Esophagus muscularis mucosa (tissue), 4 donors: ENCODE measurements at places on chromosomes 4 and X.

- no peaks in the 10 kb centered on the region for H3K27me3 ChIP-seq
- no peak overlapping the region for H3K4me3 ChIP-seq
- no peak overlapping the region for H3K27ac ChIP-seq
- H3K36me3 ChIP-seq: no peaks in the 10 kb centered on the region
- H3K4me1 ChIP-seq: no peaks in the 10 kb centered on the region
These were observed 22.7 kb upstream of the RNF212 start for GRCh38 chr4:1136048-1136447.

DNA sequence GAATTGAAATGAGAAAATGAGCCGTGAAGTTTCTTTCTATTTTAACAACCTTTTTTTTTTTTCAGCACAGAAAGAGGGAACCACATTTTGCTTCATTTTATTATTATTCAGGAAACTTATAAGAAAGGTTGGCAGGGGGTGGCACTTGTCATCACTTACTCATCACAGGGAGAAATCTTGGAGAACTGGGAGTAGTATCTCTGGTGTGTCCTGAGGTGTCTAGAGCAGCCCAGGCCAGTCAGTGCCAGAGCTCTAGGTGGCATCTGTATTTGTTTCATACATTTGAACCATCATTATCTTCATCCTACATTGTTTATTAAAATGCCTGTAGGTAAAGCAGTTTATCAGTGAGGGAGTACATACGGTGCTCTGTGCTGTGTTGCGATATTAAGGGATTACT is 43.8 kb upstream of the ARHGAP24 start:
- H3K4me1 ChIP-seq: no peaks in the 10 kb centered on the region
- DNase-seq: no peak
- no peak overlapping the region for H3K4me3 ChIP-seq
- H3K27ac ChIP-seq: no peak overlapping the region
- peaks cover 6% of the 10 kb centered on the region for H3K27me3 ChIP-seq
- H3K36me3 ChIP-seq: no peaks in the 10 kb centered on the region

GRCh38 chrX:16807976-16808542 is 21.8 kb downstream of the TXLNG start:
- H3K4me3 ChIP-seq: peak overlapping the region; percentile 46
- H3K27me3 ChIP-seq: no peaks in the 10 kb centered on the region
- peak overlapping the region; percentile 36 for H3K27ac ChIP-seq
- peaks cover 21% of the 10 kb centered on the region for H3K4me1 ChIP-seq
- DNase-seq: no peak

GRCh38 chr4:107564326-107564725 is 155.7 kb downstream of the PAPSS1 start:
- no peak for DNase-seq
- no peak overlapping the region for H3K27ac ChIP-seq
- H3K4me1 ChIP-seq: no peaks in the 10 kb centered on the region
- H3K27me3 ChIP-seq: no peaks in the 10 kb centered on the region
- H3K36me3 ChIP-seq: no peaks in the 10 kb centered on the region

DNA sequence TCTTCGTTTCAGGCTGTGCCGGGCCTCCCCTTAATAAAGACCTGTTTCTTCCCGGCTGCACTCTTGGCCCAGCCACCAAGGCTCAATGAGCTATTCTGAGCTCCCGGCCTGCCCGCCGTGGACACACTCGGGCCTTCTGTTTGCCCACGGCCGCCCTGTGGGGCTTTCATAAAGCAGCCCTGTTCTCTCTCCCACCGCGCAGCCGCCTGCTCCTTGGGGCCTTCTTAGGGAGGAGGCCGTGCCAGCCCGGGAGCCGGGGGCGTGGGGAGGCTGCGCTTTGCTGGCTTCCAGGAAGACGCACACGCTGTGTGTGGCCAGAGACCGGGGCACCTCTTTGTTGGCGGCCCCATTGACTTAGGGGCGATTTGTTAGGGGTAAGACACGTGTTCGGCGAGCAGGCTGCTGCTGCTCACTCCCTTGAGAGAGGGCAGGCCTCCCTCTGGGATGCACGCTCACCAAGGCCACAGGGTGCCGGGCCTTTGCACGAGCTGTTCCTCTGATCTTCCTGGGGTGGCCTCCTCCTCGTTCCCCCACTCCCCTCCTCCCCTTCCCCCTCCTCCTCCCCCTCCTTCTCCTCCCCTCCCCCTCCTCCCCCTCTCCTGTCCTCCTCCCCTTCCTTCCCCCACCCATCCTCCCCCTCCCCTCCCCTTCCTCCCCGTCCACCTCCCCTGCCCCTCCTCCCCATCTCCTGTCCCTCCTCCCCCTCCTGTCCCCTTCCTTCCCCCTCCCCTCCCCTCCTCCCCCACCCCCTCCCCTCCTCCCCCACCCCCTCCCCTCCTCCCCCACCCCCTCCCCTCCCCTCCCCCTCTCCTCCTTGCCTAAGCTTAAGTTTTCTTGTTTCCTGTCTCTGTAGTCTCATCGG is 11.3 kb downstream of the BLOC1S4 start:
- peaks cover 11% of the 10 kb centered on the region for H3K4me1 ChIP-seq
- peak; percentile 81 for DNase-seq
- no peaks in the 10 kb centered on the region for H3K36me3 ChIP-seq
- peak overlapping the region; percentile 26 for H3K4me3 ChIP-seq
- H3K27me3 ChIP-seq: no peaks in the 10 kb centered on the region

- no peak for DNase-seq
- H3K27me3 ChIP-seq: no peaks in the 10 kb centered on the region
- no peaks in the 10 kb centered on the region for H3K36me3 ChIP-seq
- H3K4me3 ChIP-seq: no peak overlapping the region
These were observed 1028.1 kb downstream of the C4orf33 start for GRCh38 chr4:130124066-130124465.

DNA sequence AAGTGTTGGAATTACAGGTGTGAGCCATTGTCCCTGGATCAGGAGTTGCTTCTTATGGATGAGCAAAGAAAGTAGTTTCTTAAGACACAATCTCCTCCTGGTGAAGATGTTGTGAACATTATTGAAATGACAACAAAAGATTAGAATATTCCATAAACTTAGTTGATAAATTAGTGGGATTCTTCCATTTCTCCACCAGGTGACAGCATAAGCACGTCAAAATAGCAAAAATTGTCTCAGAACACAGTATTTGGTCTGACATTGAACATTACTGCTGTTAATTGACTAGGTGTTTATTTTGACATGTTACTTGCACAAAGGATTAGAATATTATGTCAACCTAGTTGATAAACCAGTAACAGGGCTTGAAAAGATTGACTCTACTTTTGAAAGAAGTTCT is 21.6 kb downstream of the CLDN34 start:
- H3K4me1 ChIP-seq: no peaks in the 10 kb centered on the region
- no peak for DNase-seq
- no peaks in the 10 kb centered on the region for H3K27me3 ChIP-seq

DNA sequence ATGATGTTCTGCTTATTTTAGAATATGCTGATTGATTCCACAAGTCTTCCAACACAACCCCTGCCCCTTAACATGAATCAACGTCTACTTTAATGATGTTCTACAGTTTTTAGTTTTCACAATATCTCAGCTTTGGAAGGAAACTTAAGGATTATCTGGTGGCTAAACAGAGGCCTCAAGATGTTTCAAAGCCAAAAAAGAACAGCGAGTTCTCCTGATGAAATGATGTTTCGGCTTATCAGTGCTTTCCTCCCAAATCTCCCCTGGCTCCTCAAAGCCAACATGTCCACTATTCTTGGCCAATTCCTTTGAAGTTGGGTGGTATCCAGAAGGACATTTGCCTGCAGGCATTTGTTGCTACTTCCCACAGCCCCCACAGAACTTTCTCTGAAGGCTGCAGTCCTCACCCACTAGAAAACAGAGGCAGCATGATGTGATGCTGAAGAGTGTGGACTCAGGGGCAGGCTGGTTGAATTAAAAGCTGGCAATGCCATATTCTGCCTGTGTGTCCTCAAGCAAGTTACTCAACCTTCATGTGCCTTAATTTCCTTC is 87.3 kb downstream of the ADGRG4 start:
- no peaks in the 10 kb centered on the region for H3K27me3 ChIP-seq
- DNase-seq: no peak
- no peak overlapping the region for H3K4me3 ChIP-seq

GRCh38 chr4:34845926-34846325 is 1398.4 kb downstream of the ARAP2 start:
- H3K27ac ChIP-seq: no peak overlapping the region
- no peak for DNase-seq
- no peaks in the 10 kb centered on the region for H3K4me1 ChIP-seq
- H3K27me3 ChIP-seq: no peaks in the 10 kb centered on the region
- no peak overlapping the region for H3K4me3 ChIP-seq

DNA sequence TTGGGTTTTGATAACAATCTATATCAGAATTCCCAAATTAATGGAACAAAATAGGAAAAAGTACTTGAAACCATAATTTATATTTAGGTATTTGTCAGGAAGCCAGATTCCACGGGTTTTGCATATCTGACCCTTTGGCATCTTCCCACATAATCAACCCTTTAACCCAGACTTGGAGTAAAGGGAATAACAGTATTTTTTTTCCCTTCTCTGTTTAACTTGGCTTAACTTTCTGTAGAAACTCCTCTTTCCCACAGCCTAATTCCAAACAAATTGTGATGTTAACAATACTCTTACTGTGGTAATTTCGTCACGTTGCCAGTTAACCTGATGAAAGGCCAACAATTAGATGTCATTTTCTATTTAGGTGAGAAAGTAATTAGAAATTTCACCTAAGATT is 49.4 kb upstream of the GUCY1A1 start:
- H3K27ac ChIP-seq: no peak overlapping the region
- H3K27me3 ChIP-seq: no peaks in the 10 kb centered on the region
- no peak overlapping the region for H3K4me3 ChIP-seq
- H3K4me1 ChIP-seq: no peaks in the 10 kb centered on the region
- no peaks in the 10 kb centered on the region for H3K36me3 ChIP-seq
- DNase-seq: no peak

GRCh38 chrX:55028040-55028439 is 2.7 kb downstream of the ALAS2 start:
- H3K27ac ChIP-seq: no peak overlapping the region
- H3K4me3 ChIP-seq: no peak overlapping the region
- no peaks in the 10 kb centered on the region for H3K4me1 ChIP-seq
- H3K36me3 ChIP-seq: no peaks in the 10 kb centered on the region
- H3K27me3 ChIP-seq: no peaks in the 10 kb centered on the region
- DNase-seq: no peak

DNA sequence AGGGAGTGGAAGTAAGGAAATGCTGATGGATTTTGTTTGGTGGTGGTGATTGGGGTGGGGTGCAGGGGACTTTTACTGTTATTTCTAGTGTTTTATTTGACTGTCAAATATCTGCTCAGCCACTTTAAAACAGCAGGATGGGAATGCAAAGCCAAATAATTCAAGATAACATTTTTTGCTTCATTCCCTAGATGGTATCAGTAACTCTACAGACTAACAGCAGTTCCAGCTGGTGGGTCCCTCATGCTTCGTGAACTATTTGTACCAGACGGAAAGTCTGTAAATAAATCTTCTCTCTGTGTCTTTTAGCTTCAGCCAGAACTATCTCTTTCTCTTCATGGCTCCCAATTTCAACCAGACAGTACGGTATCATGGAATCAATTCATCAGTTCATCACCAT is 27.5 kb downstream of the GPR143 start:
- no peak overlapping the region for H3K4me3 ChIP-seq
- no peaks in the 10 kb centered on the region for H3K4me1 ChIP-seq
- H3K36me3 ChIP-seq: no peaks in the 10 kb centered on the region
- no peaks in the 10 kb centered on the region for H3K27me3 ChIP-seq
- H3K27ac ChIP-seq: no peak overlapping the region

DNA sequence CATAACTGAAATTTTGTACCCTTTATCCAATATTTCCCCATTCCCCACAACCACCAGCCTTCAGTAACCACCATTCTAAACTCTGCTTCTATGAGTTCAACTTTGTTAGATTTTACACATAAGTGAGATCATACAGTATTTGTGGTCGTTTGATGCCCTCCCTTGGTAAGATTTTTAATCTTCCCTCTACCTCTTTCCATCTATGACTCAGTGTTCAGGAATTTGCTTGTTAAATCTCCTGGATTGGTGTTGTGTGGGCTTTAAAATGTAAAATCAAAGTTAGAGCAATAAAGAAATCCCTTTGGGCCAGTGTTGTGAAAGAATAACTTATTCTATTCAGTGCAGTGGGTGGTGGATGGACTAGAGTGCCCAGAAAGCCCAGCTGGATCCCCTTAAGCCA is 37.4 kb downstream of the SLC16A2 start:
- H3K27ac ChIP-seq: no peak overlapping the region
- DNase-seq: no peak
- no peak overlapping the region for H3K4me3 ChIP-seq
- H3K36me3 ChIP-seq: no peaks in the 10 kb centered on the region
- no peaks in the 10 kb centered on the region for H3K4me1 ChIP-seq

DNA sequence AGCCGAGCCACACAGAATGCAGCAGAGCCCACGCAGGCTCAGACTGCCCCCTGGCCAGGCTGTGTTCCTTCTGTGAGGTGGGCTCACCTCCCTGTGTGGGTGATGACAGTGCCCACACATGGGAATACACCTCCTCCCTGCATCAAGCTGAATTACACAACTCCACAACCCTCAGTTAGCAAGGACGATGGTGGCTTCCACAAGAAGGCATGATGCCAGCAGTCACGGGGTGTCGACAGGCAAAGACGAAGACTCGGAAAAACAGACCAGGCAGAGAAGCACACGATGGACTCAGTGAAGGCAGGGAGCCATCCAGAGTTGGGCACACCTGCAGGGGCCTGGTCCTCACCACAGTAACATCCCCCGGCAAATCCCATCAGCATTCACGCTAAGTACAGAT is 12.1 kb downstream of the LETM1 start:
- H3K4me1 ChIP-seq: peaks cover 9% of the 10 kb centered on the region
- H3K27me3 ChIP-seq: no peaks in the 10 kb centered on the region
- peaks cover 30% of the 10 kb centered on the region for H3K36me3 ChIP-seq
- H3K4me3 ChIP-seq: no peak overlapping the region

DNA sequence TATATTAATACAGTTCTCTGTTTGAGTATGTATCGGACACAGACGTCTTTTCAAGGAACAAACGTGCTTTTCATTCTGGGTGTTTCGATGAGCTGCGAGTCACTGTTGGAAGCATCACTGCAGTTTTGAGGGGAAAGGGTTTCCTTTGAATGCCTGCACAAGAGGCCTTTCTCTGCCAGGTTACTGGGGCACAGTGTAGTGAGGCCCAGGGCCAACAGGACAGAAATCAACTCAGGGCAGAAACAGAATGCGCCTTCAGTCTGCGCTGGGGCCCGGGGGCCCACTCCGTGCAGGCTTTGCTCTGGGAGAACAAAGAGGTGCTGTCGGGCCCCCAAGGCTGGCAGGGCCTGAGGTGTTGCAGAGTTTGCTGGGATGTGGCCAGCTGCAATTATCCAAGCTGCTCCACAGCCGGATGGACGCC is 2.3 kb upstream of the PPP2R3B start:
- DNase-seq: no peak
- no peaks in the 10 kb centered on the region for H3K27me3 ChIP-seq
- H3K4me3 ChIP-seq: no peak overlapping the region
- no peak overlapping the region for H3K27ac ChIP-seq

DNA sequence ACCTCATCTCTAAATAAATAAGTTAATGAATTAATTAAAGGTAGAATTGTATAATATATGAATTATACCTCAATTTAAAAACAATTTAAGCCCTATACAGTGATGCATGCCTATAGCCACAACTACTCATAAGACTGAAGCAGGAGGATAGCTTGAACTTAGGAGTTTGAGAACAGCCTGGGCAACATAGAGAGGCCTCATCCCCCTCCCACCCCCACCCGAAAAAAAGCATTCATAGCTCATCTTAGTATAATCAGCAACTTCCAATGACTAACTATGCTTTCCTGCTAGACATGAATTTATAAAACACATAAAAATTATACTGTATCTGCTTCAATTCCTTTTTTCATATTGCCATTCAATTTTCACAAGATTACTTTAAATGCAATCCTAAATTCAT is 1.6 kb downstream of the LRBA start:
- no peak for DNase-seq
- H3K27me3 ChIP-seq: no peaks in the 10 kb centered on the region
- peaks cover 20% of the 10 kb centered on the region for H3K4me1 ChIP-seq
- no peak overlapping the region for H3K4me3 ChIP-seq
- H3K27ac ChIP-seq: no peak overlapping the region
